NT2/D1 (cell line): ENCODE measurements at places on chromosomes 1 and 21.

GRCh38 chr1:198318085-198318484 lies 161.3 kb downstream of the NEK7 start:
- no peak for DNase-seq

DNA sequence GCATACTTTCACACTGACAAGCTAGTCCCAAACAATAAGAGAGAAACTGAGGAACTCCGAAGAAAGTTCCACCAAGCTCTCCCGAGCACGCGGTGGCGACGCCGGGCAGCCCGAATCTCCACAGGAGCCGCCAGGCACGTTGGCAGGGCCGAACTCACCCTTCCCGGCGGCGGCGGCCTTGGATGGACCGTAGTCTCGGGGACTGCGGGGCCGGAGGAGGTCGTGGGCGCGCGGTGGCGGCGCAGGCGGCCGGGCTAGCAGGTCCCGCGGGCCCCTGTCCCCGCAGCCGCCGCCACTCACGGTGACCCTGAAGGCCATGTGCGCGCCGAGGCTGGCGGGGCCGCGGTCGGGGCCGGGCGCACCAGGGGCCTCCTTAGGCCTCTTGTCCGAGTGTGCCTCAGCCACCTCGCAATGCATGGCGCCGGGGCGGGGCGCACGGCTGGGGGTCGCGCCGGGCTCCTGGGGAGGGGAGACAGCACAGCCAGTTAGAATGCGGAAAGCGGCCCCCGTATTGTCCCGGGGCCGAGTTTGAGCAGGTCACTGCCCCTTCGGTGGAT lies 1.2 kb downstream of the GLIS1 start:
- no peak for DNase-seq

GRCh38 chr1:207873055-207873890 lies 37.7 kb downstream of the CD34 start:
- no peak for DNase-seq

GRCh38 chr1:88973520-88974137 lies 18.8 kb downstream of the KYAT3 start:
- no peak for DNase-seq

DNA sequence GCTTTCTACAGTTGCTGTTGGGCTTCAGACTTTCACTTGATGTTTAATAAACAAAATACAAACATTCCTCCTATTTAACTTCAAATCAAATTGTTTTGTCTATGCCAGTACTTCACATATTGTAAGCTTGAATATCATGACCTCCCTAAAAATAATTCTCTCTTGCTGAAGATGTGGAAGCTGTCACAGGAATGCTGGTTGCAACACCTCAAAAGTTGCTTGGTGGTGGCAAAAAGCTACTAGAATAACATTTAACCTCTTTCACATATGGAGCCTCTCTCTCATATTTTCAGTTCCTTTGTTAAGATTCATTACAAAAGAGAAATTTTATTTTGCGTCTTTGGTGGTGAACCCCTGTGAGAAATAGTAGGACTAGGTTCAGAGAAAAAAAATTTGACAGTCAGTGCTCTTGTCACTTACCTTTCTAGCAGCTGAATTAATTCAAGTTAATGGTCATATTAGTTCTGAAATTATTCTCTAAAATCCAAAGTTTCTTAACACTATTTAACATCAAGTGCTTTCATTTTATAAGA lies 25.5 kb upstream of the F13B start:
- DNase-seq: no peak

GRCh38 chr1:236332092-236332758 lies 50.5 kb upstream of the ERO1B start:
- no peak for DNase-seq

DNA sequence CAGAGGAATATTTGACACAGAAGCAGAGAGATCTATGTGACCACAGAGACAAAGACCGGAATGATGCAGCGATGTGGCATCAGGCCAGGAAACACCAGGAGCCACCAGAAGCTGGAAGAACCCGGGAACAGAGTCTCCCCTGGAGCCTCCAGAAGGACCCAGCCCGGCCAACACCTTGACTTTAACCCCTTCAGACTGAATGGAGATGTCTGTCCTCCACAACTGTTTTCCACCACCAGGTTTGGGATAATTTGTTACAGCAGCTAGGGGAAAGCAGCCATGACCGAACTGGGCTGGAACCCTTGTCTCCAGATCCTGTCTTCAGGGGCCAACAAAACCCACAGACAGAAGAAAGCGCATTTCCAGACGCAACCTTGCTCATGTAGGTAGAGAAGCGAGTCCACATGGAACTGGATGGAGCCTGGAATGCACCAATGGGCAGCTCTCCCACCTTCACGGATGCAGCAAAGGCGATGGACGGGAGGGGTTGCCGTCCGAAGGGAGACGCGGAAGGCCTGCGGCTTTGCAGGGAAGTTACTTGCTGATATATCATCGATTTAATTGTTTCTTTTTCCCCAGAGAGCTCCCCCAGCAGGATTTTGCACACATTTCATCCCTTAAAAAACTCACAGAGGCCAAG lies 396.6 kb downstream of the NPHP4 start:
- DNase-seq: no peak

- no peak for DNase-seq
Observed at GRCh38 chr1:11736746-11737639, 1.1 kb downstream of the AGTRAP start.

- DNase-seq: no peak
Observed at GRCh38 chr1:8363186-8363766, 45.4 kb downstream of the SLC45A1 start.

GRCh38 chr1:18481190-18481920 lies 625 bp downstream of the KLHDC7A start:
- no peak for DNase-seq

- DNase-seq: no peak
Observed at GRCh38 chr1:80462006-80462405, 1338.7 kb upstream of the ADGRL2 start.
